ENCODE measurements at places on chromosomes 4 and X. TPM values are rescaled to one million over a fixed set of nuclear protein-coding genes. Genes with fewer than 3 reads are reported as not detected.

The CSAG3 gene
- total RNA-seq = not detected

The UGT2B17 gene
- not detected for total RNA-seq

The PARM1 gene
- 12.6 TPM for total RNA-seq

The RAB33A gene
- 2.4 TPM for total RNA-seq

The SH3TC1 gene
- 19.3 TPM for total RNA-seq

The HS6ST2 gene
- total RNA-seq = 8.0 TPM

The RTL9 gene
- 3.6 TPM for total RNA-seq

The CYBB gene
- total RNA-seq = 7.6 TPM

The SLC9A7 gene
- 10.8 TPM for total RNA-seq

The TLR7 gene
- 0.89 TPM for total RNA-seq

The PFKFB1 gene
- not detected for total RNA-seq

The ARHGAP36 gene
- total RNA-seq = not detected

The MAGEA2B gene
- total RNA-seq = not detected

The F8A2 gene
- total RNA-seq = not detected

The ANKRD37 gene
- total RNA-seq = 52.5 TPM

The SMIM10 gene
- 2.7 TPM for total RNA-seq

The BEX3 gene
- total RNA-seq = 272 TPM

The ADGRG2 gene
- total RNA-seq = 0.30 TPM

The IGSF1 gene
- 2.3 TPM for total RNA-seq

The IBSP gene
- not detected for total RNA-seq
